ENCODE measurements at places on chromosomes 3 and 15.

GRCh38 chr15:85593809-85594445 lies 200.8 kb downstream of the KLHL25 start:
- DNase-seq = no peak

- peak; percentile 52 for DNase-seq
Observed at GRCh38 chr15:68783226-68784058, 37.3 kb downstream of the ANP32A start.

- no peak for DNase-seq
Observed at GRCh38 chr15:64070965-64071851, 22.4 kb downstream of the CIAO2A start.

DNA sequence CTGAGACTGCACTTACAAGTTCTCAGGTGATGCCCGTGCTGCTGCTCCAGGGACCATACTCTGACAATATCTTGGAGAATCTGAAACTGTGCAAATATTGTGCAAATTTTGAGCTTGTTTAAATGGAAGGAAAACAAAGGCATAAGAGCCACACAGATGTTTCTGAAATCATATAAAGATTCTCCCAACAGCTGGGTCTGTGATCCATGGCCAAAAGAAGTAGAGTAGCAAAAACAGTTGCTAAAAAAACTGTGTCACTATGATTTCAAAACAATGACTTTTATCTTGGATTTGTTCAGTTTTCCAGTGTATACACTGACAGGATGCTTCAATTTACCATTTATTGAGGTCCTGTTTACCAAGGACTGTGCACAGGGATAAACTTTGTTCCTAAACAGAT lies 25.3 kb downstream of the NPTN start:
- no peak for DNase-seq

GRCh38 chr15:56410721-56411120 lies 45.5 kb downstream of the TEX9 start:
- no peak for DNase-seq

DNA sequence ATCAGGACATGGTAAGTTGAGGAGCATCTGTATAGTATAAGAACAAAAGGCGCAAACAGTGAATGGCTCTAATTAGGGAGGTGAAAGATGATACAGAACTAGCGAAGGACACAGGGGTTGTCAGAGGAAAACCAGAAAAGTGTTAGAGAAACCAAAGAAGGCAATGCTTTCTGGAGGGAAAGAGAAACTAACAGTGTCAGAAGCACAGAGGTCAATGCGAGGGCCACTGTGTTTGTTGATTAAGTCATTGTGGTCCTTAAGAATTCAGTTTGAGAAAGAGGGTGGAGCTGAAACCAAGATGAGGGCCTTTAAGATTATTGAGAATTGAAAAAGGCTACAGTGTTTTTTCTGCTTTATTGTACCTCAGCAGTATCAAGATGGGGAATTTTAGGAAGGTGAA lies 28.8 kb downstream of the ATG7 start:
- no peak for DNase-seq

DNA sequence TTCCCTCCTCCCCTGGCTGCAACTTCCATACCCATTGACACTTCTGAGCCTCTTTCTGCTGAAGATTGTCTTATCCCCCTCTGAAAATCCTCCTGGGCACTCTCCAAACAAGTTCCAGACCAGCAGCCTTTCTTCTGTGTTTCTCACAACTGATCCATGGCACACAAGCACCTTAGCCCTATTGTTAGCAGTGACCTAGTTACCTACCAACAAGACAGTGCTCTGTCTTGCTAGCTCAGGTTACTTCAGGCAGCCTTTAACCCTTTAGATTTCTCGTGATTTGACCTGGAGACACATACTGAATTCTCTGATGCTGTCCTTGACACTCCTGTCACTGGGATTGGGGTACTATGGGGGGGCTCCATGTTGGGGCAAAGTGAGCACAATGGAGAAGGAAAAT lies 82.1 kb downstream of the GTF2E1 start:
- DNase-seq = no peak

DNA sequence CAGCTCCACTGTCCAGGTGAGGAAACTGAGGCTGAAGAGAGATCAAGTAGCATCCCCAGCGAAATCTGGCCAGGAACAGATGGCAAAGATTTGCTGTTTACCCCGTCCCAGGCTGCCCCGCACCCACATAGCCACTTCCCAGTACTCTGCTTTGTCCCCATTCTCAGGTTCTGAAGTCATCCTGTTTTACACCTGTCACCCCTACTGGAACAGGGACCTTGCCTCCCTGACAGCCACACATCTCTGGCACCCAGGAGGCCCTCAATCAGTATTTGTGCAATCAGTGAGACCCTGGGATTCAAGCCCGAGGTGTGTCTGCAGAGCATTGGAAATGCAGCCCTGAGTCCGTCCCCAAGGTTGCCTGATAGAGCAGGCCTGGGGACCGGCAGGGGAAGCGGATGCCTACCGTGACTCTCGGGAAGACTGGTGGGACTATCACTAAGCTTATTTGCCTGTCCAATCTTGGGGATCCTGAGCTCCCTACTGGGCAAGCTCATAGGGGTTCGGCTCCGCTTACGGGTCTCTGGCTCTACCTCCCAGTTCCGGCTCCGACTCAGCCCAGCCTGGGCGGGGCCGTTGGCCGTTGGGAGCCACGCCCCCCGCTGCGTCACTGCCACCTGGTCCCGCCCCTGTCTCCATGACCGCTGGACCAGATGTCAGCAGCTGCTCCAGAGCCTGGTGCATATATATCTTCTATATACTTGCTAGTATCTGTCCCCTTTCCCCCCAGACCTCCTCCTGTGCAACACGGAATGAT lies 17.5 kb upstream of the FANCD2 start:
- peak; percentile 74 for DNase-seq

Data from stimulated activated CD4-positive, alpha-beta T cell treated with anti-CD3 and anti-CD28 coated beads, Interleukin-1b, Interleukin-23, amount 100 ng/mL, for 48 hours (primary cell).